ENCODE measurements at places on chromosomes 6 and 20. TPM values are rescaled to one million over a fixed set of nuclear protein-coding genes. Genes with fewer than 3 reads are reported as not detected.

POU5F1 gene
- total RNA-seq = 1.9 TPM

WASF1 gene
- total RNA-seq = 6.3 TPM

DCDC2 gene
- 9.6 TPM for total RNA-seq

ADTRP gene
- 7.1 TPM for total RNA-seq

OPRM1 gene
- not detected for total RNA-seq

- no peak for DNase-seq
These were observed 78.4 kb upstream of the CCN6 start for GRCh38 chr6:111975466-111975865.

- no peak for DNase-seq
These were observed 650.0 kb downstream of the KIF16B start for GRCh38 chr20:15923030-15923776.

DNA sequence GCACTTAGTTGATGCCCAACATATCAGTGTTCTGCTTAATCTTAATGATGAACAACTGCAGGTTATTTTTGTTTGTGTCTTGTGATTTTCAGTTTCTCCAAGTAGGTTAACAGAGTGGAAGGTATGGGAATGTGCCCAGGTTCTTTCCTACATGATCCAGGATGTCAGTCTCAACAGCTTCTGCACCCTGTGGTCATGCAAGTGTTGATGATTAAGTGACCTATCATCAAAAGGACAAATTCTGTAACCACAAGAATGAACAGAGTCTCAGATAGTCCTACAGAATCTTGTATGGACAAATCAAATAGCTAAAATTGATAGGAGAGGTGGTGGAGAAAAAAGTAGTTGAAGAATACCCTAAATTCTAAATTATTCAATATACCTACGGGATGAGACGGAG lies 26.1 kb downstream of the MAN1A1 start:
- DNase-seq = no peak

GRCh38 chr6:113739041-113739655 lies 118.0 kb upstream of the MARCKS start:
- DNase-seq = no peak

Measured in left lung (tissue), 14 donors.